Chondrocyte (in vitro differentiated cells): ENCODE measurements at places on chromosomes 1 and 21.

DNA sequence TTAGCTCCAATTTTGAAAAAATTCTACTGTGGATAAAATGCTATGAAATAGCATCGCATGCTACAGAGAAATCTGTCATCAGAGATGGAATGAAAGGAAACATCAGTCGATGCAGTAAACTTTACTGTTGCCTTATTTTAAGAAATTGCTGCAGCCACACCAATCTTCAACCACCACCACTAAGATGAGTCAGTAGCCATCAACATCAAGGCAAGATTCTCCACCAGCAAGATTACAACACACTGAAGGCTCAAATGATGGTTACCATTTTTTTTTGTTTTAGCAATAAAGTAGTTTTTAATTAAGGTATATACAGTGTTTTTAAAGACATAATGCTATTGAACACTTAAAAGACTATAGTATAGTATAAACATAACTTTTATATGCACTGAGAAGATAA is 95.6 kb upstream of the JUN start:
- DNase-seq, result no peak

GRCh38 chr1:156586892-156587477 is 4.6 kb upstream of the NAXE start:
- DNase-seq, result no peak

DNA sequence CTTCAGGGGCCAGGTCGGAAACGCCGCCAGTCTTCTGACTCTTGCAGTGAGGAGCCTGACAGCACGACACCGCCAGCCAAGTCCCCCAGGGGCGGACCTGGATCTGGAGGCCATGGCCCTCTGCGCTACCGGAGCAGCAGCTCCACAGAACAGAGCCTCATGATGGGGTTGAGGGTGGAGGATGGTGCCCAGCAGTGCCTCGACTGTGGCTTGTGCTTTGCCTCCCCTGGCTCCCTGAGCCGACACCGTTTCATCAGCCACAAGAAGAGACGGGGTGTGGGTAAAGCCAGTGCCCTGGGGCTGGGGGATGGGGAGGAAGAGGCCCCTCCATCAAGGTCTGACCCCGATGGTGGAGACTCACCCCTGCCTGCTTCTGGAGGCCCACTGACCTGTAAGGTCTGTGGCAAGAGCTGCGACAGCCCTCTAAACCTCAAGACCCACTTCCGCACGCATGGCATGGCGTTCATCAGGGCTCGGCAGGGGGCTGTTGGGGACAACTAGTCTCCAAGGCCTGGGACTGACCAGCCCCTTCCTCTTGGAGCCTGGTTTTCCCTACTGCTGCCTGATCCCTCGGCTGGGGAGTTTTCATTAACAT is 8.7 kb downstream of the ZNF687 start:
- DNase-seq, result peak; percentile 90

- DNase-seq, result no peak
Observed at GRCh38 chr1:79547514-79547913, 541.0 kb upstream of the ADGRL4 start.
